B cell (primary cell): ENCODE measurements at places on chromosomes 5 and 9.

DNA sequence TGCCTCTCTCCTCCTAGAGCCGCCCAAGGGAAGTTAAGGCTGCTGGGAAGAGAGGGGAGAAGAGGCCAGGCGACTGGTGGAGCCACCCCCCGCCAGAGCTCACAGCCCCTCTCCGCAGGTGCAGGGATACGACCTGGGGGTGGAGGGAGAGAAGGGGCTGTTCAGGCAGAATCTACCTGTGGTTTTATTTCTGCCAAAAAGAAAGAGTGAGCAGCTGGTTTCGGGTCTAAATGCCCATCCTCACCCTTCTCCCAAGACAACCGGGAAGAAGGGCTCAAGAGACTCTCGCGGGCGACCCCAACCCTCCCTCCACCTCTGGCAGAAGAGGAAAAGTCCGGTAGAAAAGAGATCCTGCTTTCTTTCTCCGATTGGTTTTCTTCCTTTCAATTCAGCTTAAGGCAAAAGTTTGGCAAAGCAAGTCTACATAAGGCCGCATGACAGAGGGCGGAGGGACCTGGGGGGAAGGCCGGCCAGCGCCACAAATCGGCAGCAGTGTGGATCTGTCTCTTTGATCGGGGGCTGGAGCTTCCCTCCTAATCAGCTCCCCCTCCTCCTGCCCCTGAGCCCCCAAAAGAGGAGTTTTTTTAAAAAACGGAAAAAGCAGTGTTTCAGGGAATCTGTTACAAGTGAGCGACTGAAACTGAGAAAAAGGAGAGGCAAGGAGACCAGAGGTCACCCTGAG, 16.3 kb downstream of the FAM78A start:
- H3K27me3 ChIP-seq: no peaks in the 10 kb centered on the region
- H3K4me1 ChIP-seq: peaks cover 54% of the 10 kb centered on the region
- peaks cover 48% of the 10 kb centered on the region for H3K36me3 ChIP-seq
- no peak for DNase-seq
- no peak overlapping the region for H3K4me3 ChIP-seq

DNA sequence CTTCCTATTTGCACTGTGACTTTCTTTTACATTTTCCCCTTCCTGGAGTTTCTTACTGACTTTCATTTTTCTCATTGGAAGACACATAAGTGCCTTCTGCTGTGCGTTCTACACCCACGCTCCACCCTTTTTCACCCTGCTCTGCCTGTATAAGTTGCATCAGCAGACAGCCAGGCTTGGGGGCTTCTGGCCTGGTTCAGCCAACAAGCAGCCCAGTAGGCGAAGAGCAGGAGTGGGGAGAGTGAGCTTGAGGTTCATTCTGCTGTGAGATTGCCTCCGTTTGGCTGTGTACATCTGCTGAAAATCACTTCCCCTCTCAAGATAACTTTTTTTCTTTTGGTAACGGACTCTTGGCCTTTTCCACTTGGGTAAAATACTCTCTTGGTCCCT, 38.4 kb downstream of the RASGRF2 start:
- no peaks in the 10 kb centered on the region for H3K27me3 ChIP-seq
- H3K36me3 ChIP-seq: no peaks in the 10 kb centered on the region

DNA sequence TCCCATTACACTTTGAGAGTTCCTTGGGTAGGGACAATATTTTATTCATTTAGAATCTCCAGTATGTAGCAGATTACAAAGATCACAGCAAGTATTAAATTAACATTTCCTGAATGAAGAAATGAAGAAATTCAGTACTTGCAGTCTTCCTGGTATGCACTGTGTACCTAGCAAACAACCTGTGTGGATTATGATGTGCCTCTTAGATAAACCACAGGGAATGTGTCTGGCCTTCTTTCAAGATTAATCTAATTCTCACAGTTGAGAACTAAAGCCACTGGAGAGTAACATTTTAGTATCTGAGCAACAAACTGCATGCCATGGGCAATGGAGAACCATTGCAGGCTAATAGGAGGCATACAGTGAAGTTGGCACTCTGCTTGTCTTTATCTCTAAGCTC, 199.4 kb downstream of the AP3B1 start:
- DNase-seq: no peak
- H3K4me1 ChIP-seq: no peaks in the 10 kb centered on the region
- H3K27ac ChIP-seq: no peak overlapping the region
- H3K4me3 ChIP-seq: no peak overlapping the region
- peaks cover 40% of the 10 kb centered on the region for H3K36me3 ChIP-seq

DNA sequence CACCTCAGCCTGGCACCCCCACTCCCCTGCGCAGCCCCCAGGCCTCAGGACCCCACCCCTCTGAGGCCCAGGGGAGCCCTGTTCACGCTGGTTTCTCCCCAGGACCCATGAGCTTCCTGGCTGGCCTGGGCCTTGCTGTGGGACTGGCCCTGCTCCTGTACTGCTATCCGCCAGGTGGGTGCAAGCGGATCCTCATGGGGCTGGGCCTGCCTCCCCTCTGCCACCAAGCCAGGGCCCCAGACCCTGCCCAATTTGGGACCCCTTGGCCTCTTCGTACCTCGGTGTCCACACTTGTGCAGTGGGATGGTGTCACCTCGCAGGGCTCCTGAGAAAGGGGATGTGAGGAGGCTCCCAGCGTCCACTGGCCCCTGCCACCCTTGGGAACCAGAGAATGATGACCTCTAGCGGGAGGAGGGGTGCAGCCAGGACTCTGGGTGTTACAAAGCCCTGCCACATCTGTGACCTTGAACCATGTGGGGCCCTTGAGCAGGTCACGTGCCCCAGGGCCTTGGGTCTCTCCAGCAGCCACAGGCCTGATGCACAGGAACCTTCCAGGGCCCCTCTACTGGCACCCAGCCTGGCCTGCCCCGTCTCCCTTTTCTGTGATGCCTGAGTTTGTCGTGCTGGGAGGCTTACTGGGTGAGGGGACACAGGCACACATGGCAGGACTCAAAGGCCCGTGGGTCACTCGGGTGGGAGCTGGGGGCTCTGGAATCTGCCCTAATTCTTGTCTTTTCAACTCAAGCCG, 16.3 kb downstream of the CARD19 start:
- H3K4me1 ChIP-seq: peaks cover 29% of the 10 kb centered on the region
- DNase-seq: no peak
- H3K4me3 ChIP-seq: no peak overlapping the region
- H3K27ac ChIP-seq: no peak overlapping the region
- H3K36me3 ChIP-seq: no peaks in the 10 kb centered on the region
- no peaks in the 10 kb centered on the region for H3K27me3 ChIP-seq

GRCh38 chr5:57432876-57433275, 49.7 kb downstream of the ACTBL2 start:
- no peak overlapping the region for H3K27ac ChIP-seq
- no peak for DNase-seq
- no peak overlapping the region for H3K4me3 ChIP-seq
- no peaks in the 10 kb centered on the region for H3K27me3 ChIP-seq

DNA sequence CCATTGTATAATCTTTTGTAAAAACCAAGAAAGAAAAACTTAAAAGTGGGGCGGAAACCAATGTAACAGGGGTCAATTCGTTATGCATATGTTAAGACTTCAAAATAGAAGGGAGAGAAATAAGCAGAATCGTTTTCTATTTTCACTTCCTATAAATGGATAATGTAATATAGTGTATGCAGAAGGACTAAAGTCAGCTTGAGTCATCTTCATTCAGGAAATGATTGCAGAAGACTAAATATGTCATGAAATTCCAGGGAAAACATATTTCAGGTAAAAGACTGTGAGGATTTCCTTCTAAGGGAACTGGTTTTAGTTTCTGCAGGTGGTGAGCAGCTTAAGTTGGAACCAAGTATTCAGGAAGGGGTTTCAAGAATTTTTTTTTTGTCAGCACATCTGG, 753.3 kb downstream of the IRX1 start:
- no peak for DNase-seq
- no peaks in the 10 kb centered on the region for H3K4me1 ChIP-seq
- H3K36me3 ChIP-seq: no peaks in the 10 kb centered on the region
- no peak overlapping the region for H3K4me3 ChIP-seq
- H3K27ac ChIP-seq: no peak overlapping the region

DNA sequence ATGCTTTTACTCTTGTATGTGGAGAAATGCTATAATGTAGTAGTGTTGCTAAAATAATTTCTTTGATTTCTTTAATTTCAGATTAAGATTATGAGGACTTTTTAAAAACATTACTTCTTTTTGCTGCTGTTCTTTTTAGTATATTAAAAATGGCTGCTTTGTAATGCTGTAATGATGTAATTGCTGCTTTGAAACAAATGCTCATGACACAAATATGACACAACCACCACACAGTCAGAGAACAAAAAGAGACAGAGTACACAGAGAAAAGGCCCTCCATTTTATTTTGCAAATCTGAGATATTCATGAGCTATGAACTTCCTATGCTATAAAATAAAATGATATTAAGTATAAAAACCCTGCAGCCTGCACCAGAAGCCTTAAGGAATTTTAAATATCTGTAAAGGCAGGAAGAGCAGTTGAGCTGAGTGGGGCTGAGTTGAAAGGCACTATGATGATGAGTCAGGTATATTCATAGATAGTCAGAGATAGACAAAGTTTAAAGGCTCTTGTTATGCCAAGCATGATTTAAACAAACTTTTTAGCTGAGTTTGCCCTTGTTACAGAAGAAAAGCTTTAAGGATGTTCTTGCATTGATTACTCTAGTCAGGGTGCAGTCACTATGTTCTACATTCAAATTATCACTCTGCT, 5.1 kb upstream of the POU5F2 start:
- H3K4me1 ChIP-seq: no peaks in the 10 kb centered on the region
- H3K36me3 ChIP-seq: no peaks in the 10 kb centered on the region
- no peaks in the 10 kb centered on the region for H3K27me3 ChIP-seq
- DNase-seq: no peak
- H3K4me3 ChIP-seq: no peak overlapping the region

DNA sequence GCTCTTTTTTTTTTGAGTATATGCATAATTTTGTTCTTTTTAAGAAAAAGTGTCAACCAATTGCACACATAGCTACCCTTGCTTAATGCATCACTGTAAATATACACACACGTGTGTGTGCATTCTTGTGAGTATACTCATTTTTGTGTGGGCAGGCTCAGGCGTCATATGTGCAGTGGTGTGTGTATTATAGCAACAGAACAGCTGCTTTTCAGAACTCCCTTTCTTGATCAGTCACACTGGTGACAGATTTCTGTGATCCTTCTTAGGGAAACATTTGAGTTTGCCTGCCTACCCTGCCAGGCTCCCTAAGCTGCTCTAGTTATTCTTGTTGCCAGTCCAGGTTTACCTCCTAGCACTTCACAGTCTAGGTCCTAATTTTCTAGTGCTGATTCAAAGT, 287.0 kb upstream of the SEMA6A start:
- H3K36me3 ChIP-seq: no peaks in the 10 kb centered on the region
- no peak overlapping the region for H3K4me3 ChIP-seq
- no peaks in the 10 kb centered on the region for H3K4me1 ChIP-seq
- DNase-seq: no peak

GRCh38 chr9:104232781-104233341, 138.8 kb downstream of the SMC2 start:
- no peak overlapping the region for H3K27ac ChIP-seq
- no peaks in the 10 kb centered on the region for H3K36me3 ChIP-seq
- H3K4me3 ChIP-seq: no peak overlapping the region
- H3K4me1 ChIP-seq: no peaks in the 10 kb centered on the region
- H3K27me3 ChIP-seq: no peaks in the 10 kb centered on the region

DNA sequence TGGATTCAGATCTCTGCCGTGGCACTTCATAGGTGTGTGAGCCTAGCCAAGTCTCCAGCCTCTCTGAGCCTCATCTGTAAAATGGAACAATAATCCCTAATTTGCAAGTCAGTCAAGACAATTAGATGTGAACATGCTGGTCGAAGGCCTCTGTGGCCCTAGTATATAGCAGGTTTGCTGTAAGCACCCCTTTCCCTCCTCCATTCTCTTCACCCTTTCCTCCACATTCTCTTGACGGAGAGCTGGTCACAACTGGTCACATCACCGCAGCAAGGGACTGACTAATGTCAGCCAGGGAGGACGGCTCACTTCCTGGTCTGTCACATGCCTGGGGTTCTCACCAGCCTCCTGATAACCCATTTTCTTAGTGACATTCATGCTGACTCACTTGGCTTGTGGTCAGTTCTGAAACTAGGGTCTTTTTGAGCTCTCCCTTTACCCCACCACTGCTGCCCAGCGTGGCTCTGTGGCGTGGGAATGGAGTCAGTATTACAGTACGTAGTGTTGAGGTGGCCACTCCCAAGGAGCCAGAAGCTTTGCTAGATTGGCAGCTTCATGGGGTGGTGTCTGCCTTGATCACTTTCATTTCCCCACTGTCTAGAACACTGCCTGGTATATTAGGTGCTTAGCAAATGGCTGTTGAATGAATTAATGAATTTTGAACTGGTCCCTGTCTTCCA, 47.8 kb downstream of the ERGIC1 start:
- no peaks in the 10 kb centered on the region for H3K27me3 ChIP-seq
- H3K4me3 ChIP-seq: no peak overlapping the region
- no peak overlapping the region for H3K27ac ChIP-seq
- peak; percentile 31 for DNase-seq

DNA sequence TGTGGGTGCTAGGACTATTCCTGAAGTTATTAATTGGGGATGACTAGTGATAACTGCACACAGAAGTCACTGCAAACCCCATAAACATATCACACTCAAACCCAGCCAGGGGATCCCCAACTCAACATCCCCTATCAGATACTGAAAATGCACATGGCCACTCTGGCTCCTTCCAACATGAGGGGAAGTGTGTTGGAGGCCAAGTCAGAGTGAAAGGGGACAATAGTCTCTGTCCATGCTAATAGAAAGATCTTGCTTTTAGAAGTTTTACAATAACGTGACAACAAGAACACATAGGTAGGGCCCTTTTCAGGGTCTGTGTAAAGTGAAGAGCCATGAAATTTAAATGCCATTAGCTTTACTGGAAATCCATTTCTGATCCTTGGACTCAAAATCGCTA, 98.8 kb upstream of the SEMA6A start:
- DNase-seq: no peak
- H3K4me1 ChIP-seq: no peaks in the 10 kb centered on the region
- no peaks in the 10 kb centered on the region for H3K36me3 ChIP-seq
- H3K27me3 ChIP-seq: no peaks in the 10 kb centered on the region

GRCh38 chr5:90337449-90338052, 72.0 kb downstream of the CETN3 start:
- H3K36me3 ChIP-seq: no peaks in the 10 kb centered on the region
- H3K27me3 ChIP-seq: peaks cover 10% of the 10 kb centered on the region
- H3K4me1 ChIP-seq: no peaks in the 10 kb centered on the region
- DNase-seq: no peak
- no peak overlapping the region for H3K27ac ChIP-seq
- no peak overlapping the region for H3K4me3 ChIP-seq

GRCh38 chr9:135792268-135793128, 90.5 kb downstream of the KCNT1 start:
- H3K4me1 ChIP-seq: no peaks in the 10 kb centered on the region
- no peak overlapping the region for H3K4me3 ChIP-seq
- no peaks in the 10 kb centered on the region for H3K36me3 ChIP-seq
- H3K27ac ChIP-seq: no peak overlapping the region

DNA sequence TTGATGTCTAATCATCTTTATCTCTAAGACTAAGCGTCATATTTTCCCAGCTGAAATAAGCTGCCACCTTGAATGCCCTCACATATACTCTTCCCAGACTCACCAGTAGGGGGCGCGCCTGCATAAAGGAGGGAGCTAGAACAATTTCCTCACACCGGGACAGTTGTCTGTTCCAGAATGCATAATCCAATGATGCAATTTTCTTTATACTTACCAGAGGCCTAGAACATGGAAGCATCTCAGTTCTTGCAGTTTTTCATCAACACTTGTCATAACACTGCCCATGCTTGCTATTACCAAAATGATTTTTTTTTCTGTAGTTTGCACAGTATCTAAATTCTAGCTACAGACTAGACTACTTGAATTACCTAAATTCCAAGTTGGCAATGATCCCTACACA, 203.9 kb downstream of the FRMD3 start:
- no peak overlapping the region for H3K4me3 ChIP-seq
- no peaks in the 10 kb centered on the region for H3K27me3 ChIP-seq
- no peaks in the 10 kb centered on the region for H3K4me1 ChIP-seq
- no peaks in the 10 kb centered on the region for H3K36me3 ChIP-seq
- no peak overlapping the region for H3K27ac ChIP-seq
